Spinal cord (tissue), 10 donors: ENCODE measurements at places on chromosomes 3 and 15. TPM values are rescaled to one million over a fixed set of nuclear protein-coding genes. Genes with fewer than 3 reads are reported as not detected.

DNA sequence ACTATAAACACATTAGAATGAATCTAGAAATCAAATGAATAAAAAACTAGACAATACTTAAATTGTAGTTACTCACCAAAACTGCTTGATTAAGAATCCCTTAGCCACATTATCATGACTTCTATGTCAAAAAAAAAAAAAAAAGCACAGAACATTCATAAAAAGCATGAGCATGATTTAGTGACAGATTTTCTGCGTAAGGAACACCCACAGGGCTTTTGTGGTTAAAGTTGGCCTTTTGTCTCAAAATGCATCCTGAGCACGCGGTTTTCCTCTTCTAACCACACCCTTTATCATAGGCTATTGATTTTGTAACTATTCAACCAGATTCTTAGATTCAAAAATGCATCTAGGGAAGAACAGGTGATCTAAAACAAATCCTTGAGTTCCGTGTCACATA is 334.0 kb upstream of the NR2F2 start:
- DNase-seq: no peak

GRCh38 chr15:84715441-84716035 is 401 bp downstream of the SEC11A start:
- DNase-seq: no peak

DNA sequence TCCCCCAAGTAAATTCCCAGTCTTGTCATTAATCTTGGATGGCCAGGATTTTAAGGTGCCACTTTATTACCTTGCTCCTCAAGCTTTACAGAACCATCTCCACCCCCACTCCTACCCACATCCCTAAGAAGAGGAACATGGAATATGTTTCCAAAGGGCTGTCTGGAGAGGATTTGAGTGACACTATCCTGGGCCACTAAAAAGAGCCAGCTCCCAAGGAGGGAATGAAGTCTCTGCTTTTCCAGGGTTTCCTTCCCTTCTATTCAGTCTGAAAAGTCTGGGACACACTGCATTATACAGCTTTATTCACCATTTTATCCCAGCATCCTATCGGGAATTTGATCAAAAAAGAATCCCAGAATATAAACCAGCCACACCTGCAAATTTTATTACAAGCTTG is 35.6 kb upstream of the MECOM start:
- DNase-seq: no peak

DNA sequence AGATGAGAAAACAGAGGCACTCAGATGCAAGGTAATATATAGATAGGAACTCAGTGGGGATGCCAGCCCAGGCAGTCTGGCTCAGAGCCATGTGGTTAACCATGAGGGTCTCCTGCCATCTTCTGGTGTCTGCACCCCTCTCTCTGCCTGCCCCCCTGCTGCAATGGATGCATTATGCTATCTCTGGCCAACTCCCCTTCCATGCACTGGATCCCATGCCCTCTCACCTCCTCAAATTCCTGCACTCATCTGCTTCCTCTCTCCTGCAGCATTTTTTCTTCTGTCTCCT is 163.2 kb downstream of the STT3B start:
- DNase-seq: no peak

GRCh38 chr3:98746882-98747281 is 16.3 kb upstream of the ST3GAL6 start:
- DNase-seq: no peak

APOD gene
- polyA plus RNA-seq: 223 TPM

MELTF gene
- 11.6 TPM for polyA plus RNA-seq

HRH1 gene
- 10.9 TPM for polyA plus RNA-seq
